Sigmoid colon (tissue), 7 donors: ENCODE measurements at places on chromosomes 12 and 14. TPM values are rescaled to one million over a fixed set of nuclear protein-coding genes. Genes with fewer than 3 reads are reported as not detected.

PTPRR gene
- 3.2 TPM for total RNA-seq

SPRYD3 gene
- total RNA-seq = 32.9 TPM

CDK4 gene
- total RNA-seq = 108 TPM

SLC8A3 gene
- total RNA-seq = 0.27 TPM

B3GNT4 gene
- under 0.01 TPM for total RNA-seq

PFKM gene
- total RNA-seq = 70.6 TPM

TMTC1 gene
- total RNA-seq = 71.8 TPM

LIN52 gene
- total RNA-seq = 9.1 TPM

- DNase-seq = no peak
Observed at GRCh38 chr14:91350813-91351511, 66.7 kb downstream of the CCDC88C start.

DNA sequence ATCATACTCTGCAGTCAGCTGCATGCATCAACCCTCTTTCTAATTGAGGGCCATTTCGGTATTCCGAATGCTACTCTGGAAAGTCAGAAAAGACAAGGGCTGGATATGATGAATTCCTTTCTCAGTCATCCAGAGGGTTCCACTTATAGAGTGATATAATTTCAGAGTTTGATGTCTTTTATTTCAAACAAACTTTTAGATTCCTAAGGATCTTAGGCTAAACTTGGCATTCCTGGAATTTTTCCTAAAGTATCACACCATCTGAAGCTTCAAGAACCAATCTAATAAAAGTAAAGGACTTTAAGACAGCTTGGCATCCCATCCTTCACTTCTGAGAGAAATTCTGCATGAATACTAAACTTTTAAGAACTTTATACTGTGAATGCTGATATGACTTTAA is 69.3 kb upstream of the KCNJ8 start:
- no peak for DNase-seq

DNA sequence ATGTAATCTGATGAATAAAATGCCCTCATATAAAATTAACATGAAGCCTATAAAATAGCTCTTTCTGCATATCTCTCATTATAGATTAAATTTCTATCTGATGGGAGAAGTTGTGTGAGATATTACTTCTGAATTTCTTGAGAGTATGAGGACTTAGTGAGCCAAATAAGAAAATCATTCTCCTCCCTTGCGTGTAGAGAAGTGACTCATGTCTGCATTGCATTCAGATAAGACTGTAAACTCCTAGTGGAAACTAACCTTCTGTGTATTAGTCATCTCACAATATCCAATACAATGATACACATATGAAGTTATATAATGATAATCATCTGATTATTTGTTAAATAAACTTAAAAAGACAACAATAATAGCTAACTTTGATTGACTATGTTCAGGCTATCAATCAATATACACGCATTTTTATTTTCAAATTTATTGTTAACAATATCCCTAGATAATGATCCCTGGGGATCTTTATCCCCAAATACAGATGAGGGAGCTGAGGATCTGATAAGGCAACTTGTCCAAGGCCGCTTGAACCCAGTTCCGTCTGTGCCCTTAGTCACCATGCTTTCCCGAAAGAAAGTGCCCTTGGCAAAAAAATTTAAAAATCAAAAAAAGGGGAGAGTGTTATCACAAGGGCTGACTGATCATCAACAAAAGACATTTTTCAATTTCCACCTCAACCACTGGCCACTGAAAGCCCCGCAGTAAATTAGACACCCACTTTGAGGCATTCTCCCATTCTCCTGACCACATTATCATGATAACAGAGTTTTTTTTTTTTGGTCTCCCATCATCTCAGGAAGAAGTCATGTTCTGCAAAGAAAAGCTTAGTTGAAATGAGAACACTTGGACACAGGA is 189.2 kb upstream of the RASSF8 start:
- DNase-seq = no peak

GRCh38 chr14:76940021-76940760 is 88.3 kb downstream of the IRF2BPL start:
- no peak for DNase-seq

GRCh38 chr14:99238216-99238615 is 33.8 kb downstream of the BCL11B start:
- no peak for DNase-seq

GRCh38 chr14:100138955-100139354 is 20.5 kb downstream of the DEGS2 start:
- no peak for DNase-seq

DNA sequence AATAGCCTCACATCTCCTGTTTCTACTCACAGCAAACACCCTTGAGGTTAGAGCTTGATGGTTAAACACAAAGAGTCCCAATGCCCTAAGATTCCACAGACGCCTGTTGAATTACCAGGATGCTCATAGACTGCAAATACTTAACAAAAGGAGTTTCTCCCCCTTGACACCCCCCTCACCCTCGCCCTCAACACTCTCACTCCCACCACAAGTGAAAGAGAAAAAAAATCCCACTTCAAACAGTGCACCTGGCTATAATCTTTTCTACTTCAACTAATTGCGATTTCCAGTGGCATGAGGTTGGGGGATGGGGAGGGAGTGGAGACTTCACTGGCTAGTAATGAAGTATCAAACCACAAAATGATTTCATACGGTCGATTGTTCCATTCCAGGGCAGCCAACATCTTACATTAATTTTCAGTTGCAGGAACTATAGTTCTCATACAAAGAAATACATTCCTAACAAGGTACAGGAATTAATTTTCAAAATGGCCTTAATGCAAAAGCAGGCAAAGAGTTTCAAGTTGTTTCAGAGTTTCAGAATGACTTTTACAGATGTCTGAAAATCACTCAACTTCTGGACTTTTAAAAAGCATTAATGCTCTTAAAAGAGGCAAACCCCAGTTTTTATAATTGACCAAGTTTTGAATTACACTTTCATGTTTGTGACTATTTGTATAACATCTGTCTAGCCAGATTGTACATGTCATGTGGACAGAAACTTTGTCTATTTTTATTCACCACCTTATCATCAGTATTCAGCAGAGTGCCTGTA is 390.7 kb downstream of the C12orf75 start:
- DNase-seq = no peak

- DNase-seq = no peak
Observed at GRCh38 chr14:34676516-34677211, 37.7 kb downstream of the CFL2 start.

DNA sequence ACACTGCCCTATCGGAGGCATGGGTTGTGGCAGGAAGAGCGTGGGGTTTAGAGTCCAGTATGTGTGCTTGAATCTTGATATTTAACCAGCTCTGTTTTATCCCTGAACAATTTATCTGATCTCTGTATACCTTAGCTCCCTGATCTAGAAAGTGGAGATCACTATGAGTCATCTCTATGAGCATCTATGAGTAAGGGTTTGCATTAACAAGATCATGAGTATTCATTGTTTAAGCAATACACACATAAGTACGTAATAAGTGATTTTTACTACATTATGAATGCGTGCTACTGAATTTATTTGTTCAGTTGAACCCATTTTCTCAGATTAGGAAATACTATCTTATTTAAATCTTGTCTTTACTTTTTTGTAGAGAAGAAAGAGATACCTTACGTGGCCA is 49.4 kb downstream of the GPATCH2L start:
- no peak for DNase-seq

DNA sequence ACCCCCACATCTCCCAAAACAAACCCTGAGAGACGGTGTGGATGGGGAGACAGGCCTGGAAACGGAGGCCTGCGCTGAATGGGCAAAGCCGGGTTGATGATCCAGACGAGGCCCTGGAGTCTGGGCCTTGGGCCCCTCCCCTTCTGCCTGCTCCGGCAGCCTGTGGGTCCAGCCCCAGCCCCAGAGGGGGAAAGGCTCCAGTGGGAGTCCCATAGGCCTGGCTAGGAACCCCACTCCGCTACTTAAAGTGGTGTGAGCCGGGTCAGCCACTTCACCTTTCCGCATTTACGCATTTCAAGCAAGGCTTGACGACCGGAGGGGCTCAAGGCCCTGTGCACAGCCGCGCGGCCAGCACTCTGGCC is 695 bp upstream of the TNFAIP2 start:
- DNase-seq = no peak

GRCh38 chr14:55099756-55100155 is 29.3 kb upstream of the LGALS3 start:
- peak; percentile 53 for DNase-seq

DNA sequence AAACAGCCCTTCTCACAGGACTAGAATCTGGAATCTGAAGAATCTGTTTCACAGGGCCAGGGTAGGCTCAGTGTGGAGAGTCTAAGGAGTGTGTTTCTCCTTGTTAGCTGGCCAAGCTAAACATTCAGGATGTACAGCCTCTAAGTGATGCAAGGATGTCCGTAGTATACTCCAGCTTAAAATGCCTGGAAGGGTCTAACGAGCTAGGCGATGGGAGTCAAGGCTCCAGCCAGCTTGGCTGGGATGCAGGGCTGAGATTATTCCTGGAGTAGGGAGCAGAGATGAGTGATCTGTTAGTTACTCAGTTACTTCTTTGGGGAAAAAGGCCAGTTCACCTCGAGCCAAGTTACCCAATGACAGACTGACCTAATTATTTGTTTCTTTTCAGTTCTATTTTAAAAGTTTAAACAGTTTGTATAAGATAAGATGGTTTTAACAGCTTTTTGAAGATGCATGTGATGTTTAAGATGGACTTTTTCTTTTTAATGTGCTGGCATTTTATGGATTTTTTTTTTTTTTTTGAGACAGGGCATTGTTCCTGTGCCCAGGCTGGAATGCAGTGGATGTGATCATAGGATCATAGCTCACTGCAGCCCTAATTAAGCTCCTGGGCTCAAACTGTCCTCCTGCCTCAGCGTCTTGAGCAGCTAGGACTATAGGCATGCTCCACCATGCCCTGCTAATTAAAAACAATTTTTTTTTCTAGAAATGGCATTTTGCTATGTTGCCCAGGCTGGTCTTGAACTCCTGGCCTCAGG is 41.1 kb downstream of the SYNE2 start:
- peak; percentile 86 for DNase-seq

DNA sequence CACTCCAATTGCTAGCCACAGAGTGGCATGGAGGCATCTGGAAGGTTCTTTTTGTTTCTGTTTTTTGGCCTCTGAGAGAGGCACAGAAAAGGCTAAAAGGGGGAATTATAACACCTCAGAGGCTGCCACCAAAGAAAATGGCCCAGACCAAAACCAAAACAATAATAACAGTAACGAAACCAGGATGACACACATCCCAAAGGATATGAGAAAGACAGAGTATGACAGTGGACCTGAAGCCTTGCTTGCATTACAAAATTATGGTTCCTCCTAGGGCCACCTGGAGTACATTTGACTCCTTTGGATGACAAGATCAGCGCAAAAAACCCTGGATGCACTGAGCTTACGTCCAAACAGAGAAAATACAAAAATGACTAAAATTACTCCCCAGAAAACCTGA is 152.7 kb downstream of the AEBP2 start:
- no peak for DNase-seq

DNA sequence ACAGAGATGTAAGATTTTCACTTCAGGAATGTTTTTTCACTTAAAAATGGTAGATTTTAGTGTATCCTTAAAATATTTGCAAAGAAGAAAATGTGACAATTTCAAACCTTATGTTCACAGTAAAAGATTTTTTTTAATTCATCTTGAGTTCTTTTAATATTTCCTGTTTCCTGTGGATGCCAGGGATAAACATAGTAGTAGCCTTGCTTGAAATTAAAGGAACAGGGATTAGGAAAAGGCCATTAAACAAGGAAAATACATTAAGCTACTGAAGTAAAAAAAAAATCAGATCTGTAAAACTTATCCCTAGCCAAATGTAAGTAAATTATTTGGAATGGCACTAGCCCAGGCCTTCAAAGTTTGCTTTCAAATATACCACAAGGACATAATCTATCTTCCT is 138.1 kb upstream of the AEBP2 start:
- DNase-seq = no peak

DNA sequence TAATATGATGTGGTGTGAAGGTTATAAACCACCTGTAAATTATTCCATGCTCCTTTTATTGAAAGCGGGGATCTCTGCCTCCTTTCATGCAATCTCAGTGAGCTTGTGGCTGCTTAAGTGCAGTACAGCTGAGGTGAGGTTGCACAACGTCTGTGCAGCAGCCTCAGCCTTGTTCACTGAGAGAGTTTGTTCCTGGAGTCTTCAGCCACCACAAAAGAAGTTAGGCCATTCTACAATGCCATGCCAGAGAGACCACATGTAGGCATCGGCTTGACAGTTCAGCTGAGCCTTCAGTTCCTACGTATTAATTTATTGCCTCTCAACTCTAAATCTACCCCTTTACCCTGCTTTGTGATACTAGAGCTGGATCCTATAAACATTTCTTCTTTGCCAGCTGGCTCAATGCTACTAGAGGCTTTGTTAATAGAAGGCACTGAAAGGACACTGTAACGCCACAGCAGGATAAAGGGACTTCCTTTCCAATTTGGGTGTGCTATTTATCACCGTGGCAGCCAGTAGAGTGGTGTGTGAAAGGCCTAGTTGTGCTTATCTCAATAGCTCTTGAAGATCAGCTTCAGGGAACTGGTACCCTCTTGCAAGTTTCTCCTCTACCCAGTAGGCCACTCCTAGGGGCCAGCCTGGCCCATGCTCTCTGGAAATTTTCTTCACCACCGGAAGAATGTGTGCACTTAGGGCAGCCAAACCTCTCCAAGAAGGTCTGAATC is 337.7 kb downstream of the IPO8 start:
- DNase-seq = no peak

- DNase-seq = peak; percentile 68
Observed at GRCh38 chr14:32934881-32935633, 3.6 kb upstream of the NPAS3 start.

- DNase-seq = no peak
Observed at GRCh38 chr12:91565246-91565645, 382.6 kb upstream of the DCN start.

GRCh38 chr12:78192979-78193378 is 362.3 kb downstream of the NAV3 start:
- DNase-seq = no peak

GRCh38 chr14:63286071-63286470 is 32.7 kb downstream of the GPHB5 start:
- no peak for DNase-seq
